Dermis microvascular lymphatic vessel endothelial cell (primary cell): ENCODE measurements at places on chromosomes 4 and X.

GRCh38 chrX:131262738-131263679, 26.1 kb downstream of the IGSF1 start:
- DNase-seq, result no peak

- no peak for DNase-seq
Measured at GRCh38 chrX:23726191-23726590, 16.9 kb downstream of the ACOT9 start.

GRCh38 chr4:182695009-182695408, 222.2 kb downstream of the DCTD start:
- DNase-seq, result no peak

GRCh38 chr4:42653626-42654560, 3.0 kb downstream of the ATP8A1 start:
- DNase-seq, result no peak

GRCh38 chr4:156422576-156422975, 468.9 kb upstream of the CTSO start:
- no peak for DNase-seq

GRCh38 chr4:108484187-108484586, 136.2 kb upstream of the RPL34 start:
- no peak for DNase-seq

DNA sequence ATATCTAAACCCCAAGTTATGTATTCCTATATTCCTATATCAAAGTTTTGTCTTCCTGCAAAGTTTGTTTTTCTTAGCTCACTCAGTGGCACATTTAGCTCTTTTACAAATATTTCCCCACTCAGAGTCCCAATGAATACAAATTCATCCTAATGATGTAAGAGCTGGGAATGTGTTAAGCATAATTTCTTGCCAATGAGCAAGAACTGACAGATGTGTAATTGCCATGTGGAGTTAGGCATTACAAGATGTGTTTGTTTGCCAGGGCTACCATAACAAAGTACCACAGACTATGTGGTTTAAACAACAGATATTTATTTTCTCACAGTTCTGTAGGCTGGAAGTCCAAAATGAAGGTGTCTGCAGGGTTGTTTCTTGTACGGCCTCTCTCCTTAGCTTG, 302.1 kb downstream of the KCTD8 start:
- no peak for DNase-seq

- no peak for DNase-seq
Measured at GRCh38 chrX:42075032-42075431, 151.7 kb upstream of the CASK start.

GRCh38 chr4:94372991-94373390, 30.4 kb upstream of the HPGDS start:
- DNase-seq, result no peak

- no peak for DNase-seq
Measured at GRCh38 chrX:17692709-17693346, 44.5 kb upstream of the SCML1 start.

- DNase-seq, result peak; percentile 39
Measured at GRCh38 chr4:52545099-52546069, 113.7 kb downstream of the USP46 start.

- no peak for DNase-seq
Measured at GRCh38 chr4:126216611-126217010, 901.9 kb downstream of the FAT4 start.

DNA sequence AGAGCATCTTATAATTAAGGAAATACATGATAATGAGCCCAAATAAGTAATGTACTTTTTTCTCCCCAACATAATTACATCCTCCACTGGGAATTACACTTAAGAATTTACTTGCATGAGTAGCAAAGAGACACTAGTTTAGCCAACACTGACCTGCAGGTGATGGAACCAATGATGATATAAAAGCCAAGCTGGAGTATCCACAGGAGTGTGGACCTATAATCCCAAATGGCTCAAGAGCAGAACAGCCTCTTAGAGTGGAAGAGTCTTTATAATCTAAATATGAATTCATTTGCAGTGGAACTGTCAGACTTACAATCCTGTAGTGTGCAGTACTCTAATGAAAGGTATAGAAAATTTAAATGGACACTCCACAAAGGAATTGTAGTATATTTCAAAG, 22.2 kb downstream of the WDR19 start:
- no peak for DNase-seq

DNA sequence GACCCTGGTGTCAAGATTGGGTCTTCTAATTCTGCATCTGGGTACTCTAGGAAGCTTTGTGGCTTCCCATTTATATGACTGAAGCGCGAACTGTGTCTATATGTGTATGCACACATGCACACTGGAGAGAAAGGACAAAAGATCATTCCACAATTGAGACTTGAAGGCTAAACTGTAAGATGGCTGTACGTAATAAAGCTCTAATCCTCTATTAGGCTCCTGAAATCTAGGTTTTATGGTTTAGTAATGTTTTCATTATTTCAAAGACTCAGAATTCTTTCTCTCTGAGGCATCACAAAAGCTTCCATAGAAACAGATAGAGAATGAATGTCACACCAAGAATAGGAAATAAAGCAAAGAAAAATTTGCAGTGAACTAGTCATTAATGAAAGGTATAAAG, 320.7 kb upstream of the FTHL17 start:
- no peak for DNase-seq

GRCh38 chr4:57740625-57741190, 630.5 kb upstream of the IGFBP7 start:
- DNase-seq, result no peak

- DNase-seq, result no peak
Measured at GRCh38 chr4:67550451-67550850, 5.1 kb upstream of the CENPC start.

GRCh38 chr4:130814896-130815295, 1718.9 kb downstream of the C4orf33 start:
- no peak for DNase-seq

DNA sequence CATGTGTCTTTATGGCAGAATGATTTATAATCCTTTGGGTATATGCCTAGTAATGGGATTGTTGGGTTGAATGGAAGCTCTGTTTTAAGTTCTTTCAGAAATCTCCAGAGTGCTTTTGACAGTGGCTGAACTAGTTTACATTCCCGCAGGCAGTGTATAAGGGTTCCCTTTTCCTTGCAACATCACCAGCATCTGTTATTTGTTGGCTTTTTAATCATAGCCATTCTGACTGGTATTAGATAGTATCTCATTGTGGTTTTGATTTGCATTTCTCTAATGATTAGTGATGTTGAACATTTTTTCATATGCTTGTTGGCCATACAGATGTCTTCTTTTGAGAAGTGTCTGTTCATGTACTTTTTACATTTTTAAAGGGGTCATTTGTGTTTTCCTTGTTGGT, 129.8 kb downstream of the TBCK start:
- no peak for DNase-seq

DNA sequence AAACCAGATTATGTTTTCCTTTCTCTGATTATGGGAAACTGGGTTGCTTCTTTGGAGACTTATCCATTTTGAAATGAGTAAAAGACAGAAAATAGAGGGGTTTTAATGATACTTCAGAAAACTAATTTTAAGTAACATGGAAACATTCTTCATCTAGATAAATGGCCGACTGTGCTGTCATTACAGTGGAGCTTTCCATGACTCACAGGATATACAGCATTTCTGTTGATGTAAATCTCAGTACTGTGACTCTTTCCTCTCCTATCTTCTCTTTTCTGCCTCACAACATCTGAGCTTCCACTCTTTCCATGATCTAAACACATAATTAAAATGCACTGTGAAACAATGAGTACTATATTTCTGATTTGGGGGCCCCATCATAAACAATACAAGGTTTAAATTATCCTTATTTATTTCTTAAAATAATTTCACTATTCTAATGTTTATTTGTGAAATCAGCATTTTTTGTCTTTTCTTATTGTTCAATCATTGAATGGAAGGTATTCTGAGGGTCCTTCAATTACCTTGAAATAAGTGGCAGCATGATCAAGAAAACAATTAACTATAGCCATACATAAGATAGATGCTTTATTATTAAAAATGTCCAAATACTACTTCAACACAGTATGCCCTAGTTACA, 19.3 kb downstream of the SEC24D start:
- peak; percentile 40 for DNase-seq

GRCh38 chrX:41602816-41603345, 85.9 kb upstream of the GPR34 start:
- peak; percentile 3 for DNase-seq

DNA sequence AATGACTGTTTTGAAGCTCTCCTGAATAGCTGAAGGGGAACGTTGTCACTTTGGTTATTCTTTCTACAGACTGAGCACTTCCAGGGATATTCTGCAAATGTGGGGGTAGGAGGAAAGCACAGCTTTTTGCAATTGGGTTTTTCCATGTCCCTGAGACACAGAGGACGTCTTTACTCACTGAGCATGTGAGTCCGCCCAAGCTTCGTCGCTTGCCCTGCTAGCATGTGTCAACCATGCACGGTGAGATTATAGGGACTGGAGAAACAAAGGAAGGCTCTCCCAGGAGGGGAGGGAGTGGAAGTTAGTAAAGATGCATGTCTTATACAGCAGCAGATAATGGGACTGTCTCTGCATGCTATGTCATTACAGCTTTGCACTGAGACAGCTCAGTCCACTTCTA, 111.5 kb upstream of the SFRP2 start:
- DNase-seq, result no peak

GRCh38 chrX:40290517-40290916, 192.8 kb upstream of the BCOR start:
- DNase-seq, result no peak

- DNase-seq, result no peak
Measured at GRCh38 chr4:88097781-88098180, 60.7 kb downstream of the ABCG2 start.

DNA sequence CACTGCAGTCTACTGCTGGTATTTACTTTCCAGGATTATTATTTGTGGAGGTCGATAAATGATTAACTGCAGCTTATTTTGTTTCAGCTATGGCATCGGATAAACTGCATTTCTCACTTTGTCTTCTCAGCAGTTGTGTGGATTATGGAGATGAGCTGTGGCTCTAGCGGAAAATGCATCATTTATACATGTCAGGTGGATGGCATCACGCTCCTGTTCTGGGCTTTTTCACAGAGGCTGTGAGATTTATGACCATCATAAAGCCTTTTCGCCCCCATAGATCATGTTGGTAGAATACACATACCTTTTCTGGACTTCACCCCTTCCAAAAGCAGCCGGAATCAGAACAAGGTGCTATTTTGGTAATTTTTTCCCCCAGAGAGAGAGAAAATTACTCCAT, 118.8 kb upstream of the MAGEB18 start:
- no peak for DNase-seq

GRCh38 chr4:130703211-130703935, 1607.4 kb downstream of the C4orf33 start:
- DNase-seq, result no peak

GRCh38 chrX:105063743-105064142, 156.8 kb downstream of the TEX13A start:
- no peak for DNase-seq

GRCh38 chr4:105641845-105642244, 66.6 kb downstream of the INTS12 start:
- DNase-seq, result no peak

DNA sequence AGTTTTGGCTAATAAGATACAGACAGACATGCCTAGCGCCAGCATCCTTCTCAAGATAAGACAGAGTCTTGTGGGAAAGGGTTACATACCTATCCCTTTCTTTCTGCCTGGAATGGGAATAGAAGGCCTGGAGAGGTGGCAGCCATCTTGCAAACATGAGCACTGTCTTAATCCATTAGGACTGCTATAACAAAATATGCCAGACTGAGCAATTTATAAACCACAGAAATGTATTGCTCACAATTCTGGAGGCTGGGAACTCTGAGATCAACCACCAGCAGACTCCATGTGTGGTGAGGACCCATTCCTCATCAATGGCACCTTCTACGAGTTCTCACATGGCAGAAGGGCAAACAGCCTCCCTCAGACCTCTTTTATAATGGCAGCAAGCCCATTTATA, 26.5 kb upstream of the NEIL3 start:
- no peak for DNase-seq

GRCh38 chr4:11824566-11824965, 395.9 kb upstream of the HS3ST1 start:
- DNase-seq, result no peak

- no peak for DNase-seq
Measured at GRCh38 chrX:78377186-78377585, 49.8 kb upstream of the CYSLTR1 start.

DNA sequence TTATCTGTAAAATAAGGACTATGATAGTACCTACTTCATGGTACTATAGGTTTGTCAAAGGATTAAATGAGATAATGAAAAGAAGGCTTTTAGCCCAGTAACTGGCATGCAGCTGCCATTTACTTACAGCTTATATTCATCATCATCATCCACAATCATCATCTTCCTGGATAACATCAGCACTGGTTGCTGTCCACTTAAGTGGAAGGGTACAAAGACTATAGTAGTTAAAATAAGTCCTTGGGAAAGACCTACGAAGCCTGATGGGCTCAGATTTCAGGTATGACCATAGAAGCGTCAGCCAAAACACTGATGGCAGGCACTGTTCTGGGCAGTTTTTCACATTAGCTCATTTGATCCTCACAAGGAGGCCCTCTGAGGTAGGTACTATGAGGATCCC, 20.6 kb downstream of the CCDC149 start:
- DNase-seq, result no peak

GRCh38 chr4:140249351-140249750, 95.4 kb upstream of the MAML3 start:
- DNase-seq, result no peak

DNA sequence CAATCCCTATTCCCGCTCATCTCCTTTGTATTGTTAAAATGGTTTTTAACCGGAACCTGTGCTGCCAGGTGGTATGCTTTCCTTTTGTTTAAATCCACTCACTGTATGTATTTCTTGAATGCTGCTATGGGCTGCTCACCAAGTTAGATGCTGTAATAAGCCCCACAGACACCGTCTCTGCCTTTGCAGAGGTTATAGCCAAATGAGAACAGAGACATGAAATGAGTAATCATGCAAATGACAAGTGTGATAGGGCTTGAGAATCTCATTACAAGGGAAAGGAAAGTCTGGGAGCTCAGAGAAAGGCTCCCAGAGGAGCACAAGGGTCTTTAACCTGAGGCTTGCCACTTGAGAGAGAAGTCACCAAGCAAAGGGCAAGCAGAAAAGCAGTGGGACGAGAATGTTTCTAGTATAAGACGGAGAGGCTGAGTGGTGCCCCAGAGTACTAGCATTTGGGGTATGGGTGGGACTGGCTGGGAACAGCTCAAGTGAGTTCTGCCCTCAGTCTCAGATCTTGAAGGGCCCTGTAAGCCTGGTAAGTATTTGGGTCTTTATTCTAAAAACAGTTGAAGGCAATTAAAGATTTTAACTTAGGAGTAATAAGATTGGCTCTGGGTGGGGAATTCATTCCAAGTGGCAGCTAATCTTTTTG, 110.8 kb upstream of the H2AZ1 start:
- DNase-seq, result no peak

- DNase-seq, result peak; percentile 38
Measured at GRCh38 chrX:13029887-13030771, 14.3 kb downstream of the FAM9C start.

GRCh38 chrX:118115953-118116712, 477 bp downstream of the KLHL13 start:
- peak; percentile 3 for DNase-seq
